Thoracic aorta (tissue), 2 donors: ENCODE measurements at places on chromosomes 11 and 22. TPM values are rescaled to one million over a fixed set of nuclear protein-coding genes. Genes with fewer than 3 reads are reported as not detected.

DNA sequence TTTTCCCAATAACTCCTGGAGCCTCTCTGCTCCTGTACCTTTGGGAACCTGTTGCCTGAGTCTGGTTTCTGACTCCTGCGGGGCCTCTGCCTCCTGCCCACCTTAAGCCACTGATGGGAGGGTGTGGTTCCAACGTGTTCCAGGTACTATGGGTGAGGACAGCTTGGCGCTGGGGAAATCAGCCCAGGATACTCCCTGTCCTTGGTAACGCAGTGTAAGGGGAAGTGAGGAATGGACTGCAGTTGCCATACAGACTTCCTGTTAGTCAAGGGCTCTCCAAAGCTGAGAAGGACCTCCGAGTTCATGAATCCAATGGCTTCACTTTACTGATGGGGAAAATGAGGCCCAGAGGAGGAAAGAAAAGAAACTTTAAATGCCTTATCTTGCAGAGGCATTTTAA, 1.2 kb upstream of the MARK2 start:
- DNase-seq = no peak

- no peak for DNase-seq
Measured at GRCh38 chr22:19693981-19694670, 20.2 kb upstream of the SEPTIN5 start.

DNA sequence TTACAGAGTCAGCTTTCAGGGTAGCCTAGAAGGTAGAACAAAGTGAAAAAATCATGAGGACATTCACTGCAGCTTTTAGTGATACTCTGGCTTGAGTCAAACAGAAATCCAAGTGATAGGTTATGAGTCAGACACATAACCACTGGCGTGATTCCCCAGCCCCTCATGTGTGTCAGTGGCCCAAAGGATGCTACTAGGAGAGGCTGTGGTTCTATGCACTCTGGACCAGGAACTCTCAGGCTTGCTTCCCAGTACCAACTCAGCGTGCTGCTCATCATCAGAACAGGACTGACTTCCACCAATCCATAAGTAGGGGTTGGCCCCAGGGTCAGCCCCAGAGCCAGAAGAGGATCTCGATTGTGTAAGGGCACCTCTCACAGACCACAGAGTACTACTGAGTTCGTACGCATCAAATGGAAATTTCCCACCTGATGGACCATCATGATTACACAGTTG, 116.8 kb downstream of the MED15 start:
- no peak for DNase-seq

DNA sequence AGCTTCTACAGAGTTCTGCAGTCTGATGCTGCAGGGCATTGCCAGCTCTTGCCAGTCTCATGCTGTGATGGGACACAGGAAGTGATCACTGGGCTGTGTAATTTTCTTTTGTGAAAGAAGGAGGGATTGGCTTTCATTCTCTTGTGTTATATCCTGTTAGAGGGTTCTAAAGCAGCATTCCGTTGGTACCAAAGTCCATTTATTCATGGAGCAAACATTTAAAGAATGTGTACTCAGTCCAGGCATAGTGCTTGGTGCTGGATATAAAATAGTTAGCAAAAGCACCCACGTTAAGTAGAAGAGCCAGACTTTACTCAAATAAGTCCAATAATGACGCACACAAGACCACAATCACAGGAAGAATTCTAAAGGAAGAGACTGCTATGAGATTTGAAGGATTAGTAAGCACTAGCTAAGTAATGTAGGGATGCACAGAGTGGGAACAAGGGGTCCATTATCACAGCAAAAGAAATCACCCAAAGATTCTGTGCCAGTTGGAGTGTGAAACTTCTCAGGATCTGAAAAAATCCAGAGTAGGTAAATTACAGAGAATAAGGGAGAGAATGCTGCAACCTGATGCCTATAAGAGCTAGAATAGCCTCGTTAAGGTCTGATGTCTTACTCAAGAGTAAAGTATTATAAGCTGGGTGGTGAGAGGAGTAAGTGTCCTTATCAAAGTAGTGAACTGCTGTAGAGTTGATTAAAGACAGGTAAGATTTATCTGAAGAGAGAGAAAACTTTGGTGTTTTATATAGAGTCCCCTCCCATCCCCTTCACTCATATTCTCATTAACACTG, 728.3 kb downstream of the METTL15 start:
- DNase-seq = no peak

DNA sequence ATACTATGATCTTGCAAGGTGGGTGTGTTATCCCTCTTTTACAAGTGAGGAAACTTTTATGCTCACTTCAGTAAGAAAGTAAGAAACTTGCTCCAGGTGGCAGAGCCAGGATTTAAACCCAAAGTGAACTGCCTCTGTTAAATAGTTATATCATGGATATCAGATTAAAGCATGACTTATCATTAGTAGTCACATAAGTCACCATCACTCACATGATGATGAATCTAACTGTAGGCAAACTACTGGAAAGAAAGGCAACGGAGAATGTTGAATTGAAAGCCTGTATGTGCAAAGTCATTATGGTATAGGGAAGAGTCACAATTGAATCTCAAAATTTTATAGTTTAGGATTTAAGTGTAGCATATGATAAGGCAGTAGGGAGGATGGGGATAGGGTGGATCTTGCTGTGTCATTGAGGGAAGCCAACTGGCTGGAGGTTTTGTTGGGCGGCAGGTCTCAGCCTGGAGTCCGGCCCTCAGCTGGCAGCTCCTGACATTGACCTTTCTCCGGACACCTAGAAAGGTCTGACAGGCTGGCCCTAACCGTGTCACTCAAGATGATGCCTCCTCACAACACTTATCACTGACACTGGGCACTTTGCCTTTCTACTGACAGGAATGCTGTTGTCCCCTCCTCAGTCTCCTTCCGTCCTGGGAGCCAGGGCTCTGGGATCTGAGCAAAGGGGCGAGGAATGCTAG, 98.3 kb downstream of the EMSY start:
- no peak for DNase-seq

DNA sequence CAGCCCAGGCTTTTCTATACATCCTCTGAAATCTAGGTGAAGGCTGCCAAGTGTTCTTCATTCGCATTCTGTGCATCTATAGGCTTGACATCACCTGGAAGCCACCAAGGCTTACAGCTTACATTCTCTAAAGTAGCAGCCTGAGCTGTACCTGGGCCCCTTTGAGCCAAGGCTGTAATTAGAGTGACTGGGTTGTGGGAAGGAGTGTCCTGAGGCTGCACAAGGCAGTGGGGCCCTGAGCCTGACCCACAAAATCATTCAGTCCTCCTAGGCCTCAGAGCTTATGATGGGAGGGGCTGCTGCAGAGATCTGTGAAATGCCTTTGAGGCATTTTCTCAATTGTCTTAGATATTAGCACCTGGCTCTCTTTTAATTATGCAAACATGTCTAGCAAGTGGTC, 33.0 kb upstream of the RDX start:
- DNase-seq = no peak

DNA sequence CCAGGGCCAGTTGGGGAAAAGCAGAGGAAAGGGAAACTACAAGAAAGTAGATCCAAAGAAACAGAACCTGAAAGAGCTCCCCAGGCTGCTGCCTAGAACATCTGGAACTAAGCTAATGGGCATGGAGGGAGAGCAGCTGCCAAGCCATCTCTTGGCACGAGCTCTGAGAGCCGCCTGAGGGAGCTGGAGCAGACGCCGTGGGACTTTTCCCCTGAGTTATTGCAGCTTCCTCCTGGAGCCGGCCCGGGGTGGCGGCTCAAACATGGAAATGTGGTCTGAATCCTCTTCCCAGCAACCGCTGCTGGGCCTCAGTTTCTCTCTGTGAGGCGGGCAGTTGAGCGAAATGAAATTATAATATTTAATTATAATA, 41.8 kb downstream of the LIF start:
- DNase-seq = no peak

DNA sequence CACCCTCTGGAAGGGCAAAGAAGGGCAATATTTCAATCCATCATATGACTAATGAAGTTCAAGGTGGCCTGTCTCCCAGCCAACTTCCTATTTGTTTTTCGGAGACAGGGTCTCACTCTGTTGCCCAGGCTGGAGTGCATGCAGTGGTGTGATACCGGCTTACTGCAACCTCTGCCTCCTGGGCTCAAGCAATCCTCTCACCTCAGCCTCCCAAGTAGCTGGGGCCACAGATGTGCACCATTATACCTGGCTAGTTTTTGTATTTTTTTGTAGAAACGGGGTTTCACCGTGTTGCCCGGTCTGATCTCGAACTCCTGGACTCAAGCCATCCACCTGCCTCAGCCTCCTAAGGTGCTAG, 13.4 kb downstream of the ABTB2 start:
- DNase-seq = no peak

DNA sequence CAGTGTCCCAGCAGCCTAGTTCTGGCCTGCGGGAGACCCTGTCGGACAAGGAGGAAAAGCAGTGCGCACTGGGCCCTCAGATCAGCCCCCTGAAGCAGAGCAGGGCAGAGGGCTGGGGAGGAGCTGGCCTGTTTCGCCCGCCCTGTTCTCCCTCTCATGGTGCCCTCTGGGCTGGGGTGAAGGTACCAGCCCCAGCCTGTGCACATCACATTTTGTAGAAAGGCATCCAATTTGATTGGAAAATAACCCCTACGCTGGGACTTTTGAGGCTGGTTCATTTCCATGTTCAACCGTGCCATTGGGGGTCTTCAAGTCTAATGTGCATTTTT, 832 bp upstream of the NAP1L4 start:
- DNase-seq = no peak

Gene APOA4
- total RNA-seq = 0.99 TPM

DNA sequence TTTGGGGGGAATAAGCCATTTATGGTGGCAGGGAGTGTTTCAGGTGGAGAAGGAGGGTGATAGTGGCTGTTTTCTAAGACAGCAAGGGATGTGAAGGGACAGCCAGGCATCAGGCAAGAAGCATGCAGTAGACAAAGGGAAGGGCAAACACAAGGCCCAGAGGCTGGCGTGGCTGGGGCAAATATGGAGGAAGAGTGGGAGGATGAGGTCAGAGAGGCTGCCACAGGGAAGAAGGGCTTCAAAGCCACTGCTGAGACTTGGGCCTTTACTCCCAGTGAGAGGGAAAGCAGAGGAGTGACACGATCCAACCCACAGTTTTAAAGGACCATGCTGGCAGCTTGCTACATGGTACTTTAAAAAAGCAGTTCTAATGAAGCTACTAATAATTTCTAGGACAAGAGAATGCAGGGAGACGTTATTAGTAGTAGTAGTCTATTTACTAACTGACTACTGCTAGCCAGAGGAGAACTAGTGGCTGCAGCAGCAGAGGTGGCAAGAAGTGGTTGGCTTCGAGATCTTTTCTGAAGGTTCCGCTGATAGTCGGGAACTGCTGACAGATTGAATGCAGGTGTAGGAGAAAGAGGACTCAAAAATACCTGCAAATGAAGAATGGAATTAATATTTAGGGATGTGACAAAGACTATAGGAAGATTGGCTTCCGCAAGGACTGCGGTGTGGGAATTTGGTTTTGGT, 13.7 kb downstream of the KMT5B start:
- no peak for DNase-seq

DNA sequence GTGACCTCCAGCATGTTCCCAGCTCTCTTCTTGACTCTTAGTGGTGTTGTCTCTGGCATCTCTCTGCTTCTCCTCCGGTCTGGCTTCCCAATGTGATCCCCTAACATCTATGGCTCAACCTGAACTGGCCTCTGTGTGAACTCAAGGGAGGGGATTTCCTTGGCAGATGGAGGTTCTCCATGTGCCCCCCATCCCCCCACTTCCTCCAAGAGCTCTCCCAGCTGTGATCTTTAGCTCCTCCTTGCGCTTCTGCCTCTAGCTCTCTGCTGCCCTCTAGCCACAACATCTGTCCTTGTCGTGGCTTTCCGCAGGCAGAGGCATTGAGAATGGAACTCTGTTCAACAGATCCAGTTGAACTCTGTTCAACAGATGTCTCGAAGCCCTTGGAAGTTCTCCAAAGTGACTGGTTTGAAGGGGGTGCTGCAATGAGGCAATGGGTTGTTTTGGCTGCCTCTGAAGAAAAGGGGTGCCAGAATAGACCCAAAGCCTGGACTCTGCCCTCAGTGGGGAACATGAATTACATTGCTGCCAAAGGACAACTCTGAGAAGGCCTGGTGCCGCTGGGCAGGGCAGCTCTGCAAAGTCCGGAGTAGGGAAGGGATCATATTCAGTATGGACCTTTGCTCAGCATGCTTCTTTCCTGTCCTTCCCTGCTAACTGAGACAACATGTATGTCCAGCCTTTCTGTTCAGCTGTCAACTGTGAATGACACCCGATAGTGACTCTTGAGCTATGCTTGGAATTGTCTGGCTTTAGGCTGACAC, 61.9 kb downstream of the ADM start:
- peak; percentile 54 for DNase-seq

Gene TEX12
- total RNA-seq = 0.54 TPM

GRCh38 chr11:12827929-12828812, 153.9 kb downstream of the TEAD1 start:
- no peak for DNase-seq

- no peak for DNase-seq
Measured at GRCh38 chr11:196786-197731, 4.2 kb downstream of the SCGB1C1 start.

DNA sequence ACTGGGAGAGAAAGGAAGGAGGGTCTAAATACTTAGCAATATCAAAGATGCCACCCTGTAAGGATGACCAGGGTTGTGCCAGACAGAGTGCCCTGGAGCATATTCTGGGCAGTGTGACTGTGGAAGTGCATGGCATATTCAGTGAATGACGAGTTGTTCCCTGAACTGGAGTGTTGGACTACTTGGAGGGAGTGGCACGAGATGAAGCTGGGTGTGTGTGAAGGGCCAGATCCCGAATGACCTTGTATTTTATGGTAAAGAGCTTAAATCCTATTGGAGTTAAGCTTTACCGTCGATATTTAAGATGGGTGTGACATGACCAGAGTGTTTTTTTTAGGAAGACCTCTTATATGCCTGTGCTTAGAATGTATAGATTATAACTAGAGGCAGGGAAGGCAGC, 48.8 kb downstream of the STIM1 start:
- DNase-seq = no peak

GRCh38 chr22:22425356-22425755, 83.2 kb downstream of the ZNF280B start:
- DNase-seq = no peak

GRCh38 chr11:129787532-129788155, 28.0 kb upstream of the TMEM45B start:
- DNase-seq = no peak
